ENCODE measurements at places on chromosomes 12 and 14.

DNA sequence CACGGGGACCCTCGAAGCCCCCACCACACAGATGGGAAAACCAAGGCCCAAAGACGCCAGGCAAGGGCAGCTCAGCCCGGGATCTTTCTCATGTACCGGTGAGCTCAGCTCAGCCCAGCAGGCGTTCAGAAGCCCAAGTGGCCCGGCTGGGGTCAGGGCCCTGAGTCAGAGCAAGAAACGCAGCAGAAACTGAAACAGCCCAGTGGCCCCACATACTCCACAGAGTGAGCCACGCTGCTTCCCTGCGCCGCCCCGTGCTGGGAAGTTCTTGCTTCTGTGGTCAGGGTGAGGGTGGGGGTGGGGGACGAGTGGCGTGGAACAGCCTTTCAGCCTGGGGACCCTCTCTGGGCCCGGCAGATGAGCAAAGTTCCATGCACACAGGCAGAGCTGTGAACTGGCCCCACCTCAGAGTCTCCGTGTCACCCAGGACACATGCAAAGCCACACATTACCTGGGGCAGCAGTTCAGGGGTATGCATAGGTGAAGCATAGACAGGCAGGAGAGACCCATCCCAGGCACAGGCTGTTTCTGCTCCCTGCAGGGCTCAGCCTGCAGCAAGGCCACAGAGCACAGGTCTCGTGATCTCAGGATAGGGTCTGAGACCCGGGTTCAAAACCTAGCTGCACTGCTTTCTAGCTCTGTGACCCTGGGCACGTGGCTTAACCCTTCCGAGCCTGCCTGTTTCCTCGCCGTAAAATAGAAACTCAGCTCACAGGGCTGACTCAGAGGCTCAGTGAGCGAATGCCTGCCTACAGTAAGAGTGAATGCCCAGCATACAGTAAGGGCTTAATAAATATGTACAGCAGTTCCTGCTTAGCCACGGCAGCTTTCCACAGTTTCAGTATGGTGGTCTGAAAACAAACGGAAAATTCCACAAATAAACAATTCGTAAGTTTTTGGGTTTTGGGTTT is 21.6 kb downstream of the NCOR2 start:
- peak; percentile 51 for DNase-seq

DNA sequence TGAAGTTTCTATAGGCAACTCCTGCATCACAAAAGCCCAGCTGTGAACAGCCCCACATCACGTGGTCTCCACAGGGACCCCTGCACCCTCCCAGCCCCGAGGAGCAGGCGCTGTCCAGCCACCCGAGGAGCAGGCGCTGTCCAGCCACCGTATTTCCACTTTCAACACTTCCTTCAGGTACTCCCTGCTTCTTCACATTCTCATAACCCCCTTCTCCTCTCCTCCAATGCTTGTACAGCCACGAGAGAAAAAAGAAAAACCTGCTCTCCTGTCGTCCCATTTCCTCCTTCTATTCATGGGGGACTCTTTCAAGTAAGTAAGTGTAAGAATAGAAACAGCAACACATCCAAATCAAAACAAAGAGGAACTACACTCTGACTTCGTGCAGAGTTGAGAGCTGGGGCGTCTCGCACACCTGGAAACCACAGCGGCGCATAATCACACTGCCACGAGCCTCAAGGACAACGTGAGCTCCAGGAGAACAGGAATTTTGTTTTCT is 11.9 kb downstream of the CDC42BPB start:
- DNase-seq = no peak

DNA sequence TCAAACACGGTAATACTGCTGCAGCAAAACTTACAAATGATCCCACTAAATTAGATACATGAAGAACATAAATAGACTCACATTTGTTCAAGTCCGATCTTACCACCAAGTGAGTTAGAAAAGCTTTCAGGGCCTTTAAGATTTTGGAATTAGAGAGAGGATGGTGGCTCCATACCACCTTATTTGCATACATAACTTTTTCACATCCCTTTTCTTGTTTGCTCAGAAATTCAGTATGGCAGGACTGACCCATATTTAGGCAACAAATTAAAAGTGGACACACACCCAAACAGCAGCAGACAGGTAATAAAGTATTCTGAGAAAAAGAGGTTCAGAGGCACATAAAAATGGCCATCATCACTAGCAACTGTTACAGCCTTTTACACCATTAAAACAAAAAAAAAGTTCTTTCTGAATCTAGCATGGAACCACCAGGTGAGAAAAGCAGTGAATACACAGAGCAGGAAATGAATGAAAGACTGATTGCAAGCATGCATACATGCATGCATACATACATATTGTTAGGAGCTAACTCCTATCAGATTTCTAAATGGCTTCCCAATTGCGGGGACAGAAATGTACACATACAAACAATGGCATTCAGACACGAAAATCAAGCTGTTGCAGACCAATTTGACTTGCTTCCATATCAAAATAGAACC is 23.3 kb downstream of the STXBP6 start:
- DNase-seq = no peak

GRCh38 chr12:166425-167075 is 47.4 kb downstream of the SLC6A12 start:
- DNase-seq = no peak

DNA sequence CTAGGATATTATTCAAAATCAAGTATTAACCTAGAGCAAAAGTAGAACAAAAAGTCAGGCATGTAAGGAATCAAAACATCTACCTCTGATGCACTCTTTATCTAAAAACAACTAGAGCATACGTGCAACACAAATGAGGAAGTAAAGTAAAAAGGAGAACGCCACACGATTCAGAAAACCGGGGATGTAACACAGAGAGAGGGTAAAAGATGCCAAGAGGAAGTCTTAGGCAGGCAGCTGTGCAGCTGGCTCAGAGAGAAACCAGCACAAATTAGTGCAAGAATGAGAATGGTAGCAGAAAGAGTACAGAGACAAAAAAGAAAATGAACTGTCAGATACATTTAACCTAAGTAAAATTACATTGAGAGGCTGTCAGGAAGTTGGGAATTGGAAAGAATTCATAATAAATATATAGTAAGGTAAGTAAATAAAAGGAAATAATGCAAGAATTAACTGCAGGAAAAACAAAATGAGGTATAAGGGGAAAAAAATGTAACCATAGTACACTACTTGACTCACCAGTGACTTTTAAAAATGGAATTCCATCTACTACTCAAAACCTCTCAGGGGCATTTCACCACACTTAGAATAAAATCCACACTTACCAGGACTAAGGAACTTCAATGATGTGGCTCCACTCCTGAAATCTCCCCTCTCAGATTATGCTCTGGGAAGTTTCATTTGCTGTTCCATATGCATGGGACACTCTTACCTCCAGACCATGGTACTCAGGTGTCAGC is 17.1 kb downstream of the BCAT1 start:
- peak; percentile 60 for DNase-seq

GRCh38 chr12:110073049-110073831 is 24.9 kb upstream of the C12orf76 start:
- DNase-seq = peak; percentile 55

DNA sequence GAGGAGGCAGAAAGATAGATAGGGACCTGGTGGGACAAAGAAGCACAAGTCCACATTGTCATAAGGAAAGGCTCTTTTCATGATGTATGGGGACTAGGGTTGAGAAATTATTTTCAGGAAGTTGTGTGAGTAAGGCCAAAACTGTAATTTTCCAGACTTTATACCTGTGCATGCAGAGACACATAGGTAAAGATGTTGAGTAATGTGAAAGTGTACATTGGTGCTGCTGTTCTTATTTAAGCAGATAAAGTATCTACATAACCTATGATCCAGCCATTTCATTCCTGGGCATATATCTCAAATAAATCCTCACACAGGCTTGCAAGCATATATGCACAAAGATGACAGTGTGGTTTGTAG is 332.2 kb downstream of the DUSP6 start:
- DNase-seq = no peak

GRCh38 chr12:57215668-57216013 is 953 bp upstream of the NXPH4 start:
- DNase-seq = peak; percentile 71

DNA sequence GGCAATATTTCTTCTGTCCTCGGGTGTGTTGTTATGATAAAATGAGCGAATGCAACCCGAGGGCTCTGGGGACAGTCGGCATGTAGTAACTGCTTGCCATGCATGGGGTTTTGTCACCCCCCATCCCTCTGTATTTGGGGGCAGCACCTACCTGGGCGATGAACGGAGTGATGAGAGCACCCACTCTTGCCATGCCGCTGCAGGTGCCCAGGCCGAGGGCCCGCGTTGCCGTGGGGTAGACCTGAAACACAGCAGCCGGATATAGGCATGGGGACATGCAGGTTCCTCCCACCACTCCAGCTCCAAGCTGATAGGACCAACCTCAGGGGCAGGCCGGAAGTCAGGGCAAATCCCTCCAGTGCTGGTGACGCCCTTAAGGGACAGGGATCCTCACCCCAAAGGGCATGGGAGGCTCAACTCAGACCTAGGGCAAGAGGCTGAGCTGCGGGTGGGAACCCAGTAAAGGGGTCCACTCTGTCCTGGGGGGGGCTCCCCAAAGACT is 35.8 kb downstream of the DAO start:
- DNase-seq = no peak

GRCh38 chr12:131048611-131048990 is 94.9 kb downstream of the ADGRD1 start:
- DNase-seq = no peak

DNA sequence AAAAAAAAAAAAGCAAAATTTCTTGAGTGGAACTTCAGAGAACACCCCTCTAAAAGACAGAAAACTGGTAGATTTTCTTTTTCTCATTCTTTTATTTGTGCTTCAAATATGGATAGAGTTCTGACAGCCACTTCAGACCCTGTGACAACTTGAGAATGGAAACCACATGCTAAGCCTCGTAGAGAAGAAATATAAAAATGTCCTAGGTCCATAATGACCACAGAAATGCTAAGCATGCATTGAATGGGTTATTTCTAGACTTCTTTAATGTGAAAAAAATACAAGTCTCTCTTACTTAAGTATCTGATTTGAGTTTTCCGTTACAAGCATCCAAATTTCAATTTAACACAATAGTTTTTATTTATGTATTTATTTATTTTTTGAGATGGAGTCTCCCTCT is 28.3 kb upstream of the DIO2 start:
- no peak for DNase-seq

- DNase-seq = no peak
These were observed 37.9 kb downstream of the FRS2 start for GRCh38 chr12:69508091-69508490.

- no peak for DNase-seq
These were observed 60.5 kb downstream of the DDX51 start for GRCh38 chr12:132083614-132083940.

DNA sequence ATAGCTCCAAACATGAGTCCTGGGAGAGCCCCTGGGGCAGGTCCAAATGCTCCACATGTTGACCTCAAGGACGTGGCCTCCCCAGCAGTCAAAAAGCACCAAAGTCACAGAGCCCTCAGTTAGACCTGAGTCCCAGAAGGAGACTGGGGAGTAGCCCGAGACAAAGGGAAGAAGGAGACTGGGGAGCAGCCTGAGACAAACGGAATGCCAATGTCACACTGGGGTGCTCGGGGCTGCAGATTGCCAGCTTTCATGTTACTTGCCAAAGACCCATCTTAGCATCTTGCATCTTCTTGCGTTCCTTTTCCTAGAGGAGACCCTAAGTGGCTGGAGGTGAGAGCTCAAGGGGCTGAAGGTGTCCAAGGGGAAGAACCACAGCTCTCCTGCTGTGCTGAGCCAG is 14.9 kb downstream of the PLEKHD1 start:
- DNase-seq = no peak

DNA sequence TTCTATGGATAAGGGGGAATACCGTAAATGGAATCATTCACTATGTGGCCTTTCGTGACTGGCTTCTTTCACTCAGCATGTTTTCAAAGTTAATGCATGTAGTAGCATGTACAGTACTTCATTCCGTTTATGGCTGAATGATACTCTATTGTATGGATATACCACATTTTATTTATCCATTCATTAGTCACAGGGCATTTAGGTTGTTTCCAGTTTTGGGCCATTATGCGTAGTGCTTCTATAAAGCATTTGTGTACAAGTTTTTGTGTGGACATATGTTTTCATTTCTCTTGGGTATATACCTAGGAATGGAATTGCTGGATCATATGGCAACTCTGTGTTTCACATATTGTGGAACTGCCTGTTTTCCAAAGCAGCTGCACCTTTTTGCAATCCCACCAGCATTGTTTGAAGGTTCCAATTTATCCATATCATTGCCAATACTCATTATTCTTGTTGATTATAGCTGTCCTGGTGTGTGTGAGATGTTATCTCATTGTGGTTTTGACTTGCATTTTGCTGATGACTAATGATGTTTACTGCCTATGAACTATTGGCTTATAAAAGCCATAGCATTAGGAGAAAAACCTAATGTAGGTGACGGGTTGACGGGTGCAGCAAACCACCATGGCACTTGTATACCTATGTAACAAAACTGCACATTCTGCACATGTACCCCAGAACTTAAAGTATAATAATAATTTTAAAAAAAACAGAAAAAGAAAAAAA is 45.5 kb downstream of the ATF7IP start:
- peak; percentile 24 for DNase-seq
